ENCODE measurements at places on chromosomes 1 and 21.

DNA sequence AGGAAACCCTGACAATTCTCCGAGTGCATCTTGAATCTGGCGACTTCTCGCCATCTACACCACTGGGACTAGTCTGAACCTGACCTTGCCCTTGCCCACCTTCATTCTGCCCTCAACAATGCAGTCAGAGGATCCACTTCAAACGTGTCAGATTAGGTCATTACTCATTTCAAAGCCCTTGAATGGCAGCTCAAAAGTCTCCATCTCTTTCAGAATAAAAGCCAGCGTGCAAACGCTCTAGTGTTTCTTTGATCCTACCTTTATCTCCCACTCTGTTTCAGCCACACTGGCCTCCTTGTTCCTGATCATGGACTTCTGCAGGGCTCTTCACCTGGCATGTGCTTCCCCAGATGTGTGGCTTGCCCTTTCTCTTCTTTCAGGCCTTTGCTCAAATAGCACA, 31.3 kb downstream of the SLC30A1 start:
- no peak for DNase-seq

- DNase-seq = no peak
Measured at GRCh38 chr1:5373281-5373680, 618.9 kb downstream of the NPHP4 start.

DNA sequence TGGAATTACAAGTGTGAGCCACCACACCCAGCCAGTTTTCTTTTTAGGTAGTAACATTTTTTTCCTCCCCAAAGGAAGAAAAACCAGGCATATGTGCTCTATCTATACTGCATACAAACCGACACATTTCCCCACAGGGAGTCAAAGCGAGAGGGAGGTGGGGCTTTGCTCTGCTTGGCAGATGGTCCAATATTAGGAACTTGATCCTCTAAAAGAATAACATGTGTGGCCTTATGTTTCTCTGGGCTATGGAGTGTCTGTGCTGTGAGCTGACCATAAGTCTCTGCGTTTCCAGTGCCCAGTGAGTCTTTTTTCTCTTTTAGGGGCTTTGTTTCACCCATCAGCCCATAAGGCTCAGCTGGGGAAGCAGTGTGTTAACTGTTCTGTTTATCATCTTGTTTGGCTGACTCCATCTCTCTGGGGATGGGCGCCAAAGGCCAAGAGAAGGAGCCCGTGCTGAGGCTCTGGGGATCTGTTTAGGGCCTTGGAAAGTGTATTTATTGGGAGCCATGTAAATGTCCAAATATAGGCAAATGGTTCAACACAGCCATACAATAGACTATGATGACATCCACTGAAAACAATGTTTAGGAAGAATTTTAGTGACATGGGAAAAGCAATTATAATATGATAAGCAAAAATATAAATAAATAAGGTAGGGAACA, 20.2 kb downstream of the LMOD1 start:
- DNase-seq = no peak

DNA sequence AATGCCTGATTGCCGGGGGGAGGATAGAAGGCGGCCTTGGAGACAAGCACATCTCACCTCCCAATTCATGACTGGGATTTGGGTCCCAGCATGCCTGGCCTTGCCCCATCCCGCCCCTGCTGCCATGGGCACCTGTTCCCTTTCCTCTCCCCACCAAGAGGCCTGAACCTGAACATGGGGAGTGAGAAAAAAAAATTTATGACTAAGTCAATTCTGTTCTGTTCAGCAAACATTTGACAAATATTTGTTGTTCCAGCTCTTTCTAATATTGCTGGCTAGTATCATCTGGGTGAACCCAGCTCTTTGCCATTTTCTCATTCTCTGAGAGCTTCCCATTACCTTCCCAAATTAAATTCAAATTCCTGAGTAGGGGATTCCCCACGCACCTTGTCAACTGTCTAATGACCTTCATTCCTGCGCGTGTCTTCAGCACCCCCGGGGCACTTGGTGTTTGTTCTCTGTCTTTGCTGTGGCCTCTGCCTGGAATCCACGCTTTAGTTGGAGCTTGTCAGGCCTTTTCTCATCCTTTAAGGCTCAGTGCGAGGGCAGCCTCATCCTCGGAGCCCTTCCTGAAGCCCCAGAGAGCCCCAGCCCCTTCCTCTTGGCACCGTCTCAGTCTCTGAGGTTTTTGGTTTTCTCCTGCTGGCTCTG, 42.8 kb downstream of the ARHGEF10L start:
- no peak for DNase-seq
